RCC 7860 (cell line): ENCODE measurements at places on chromosomes 12 and 14.

DNA sequence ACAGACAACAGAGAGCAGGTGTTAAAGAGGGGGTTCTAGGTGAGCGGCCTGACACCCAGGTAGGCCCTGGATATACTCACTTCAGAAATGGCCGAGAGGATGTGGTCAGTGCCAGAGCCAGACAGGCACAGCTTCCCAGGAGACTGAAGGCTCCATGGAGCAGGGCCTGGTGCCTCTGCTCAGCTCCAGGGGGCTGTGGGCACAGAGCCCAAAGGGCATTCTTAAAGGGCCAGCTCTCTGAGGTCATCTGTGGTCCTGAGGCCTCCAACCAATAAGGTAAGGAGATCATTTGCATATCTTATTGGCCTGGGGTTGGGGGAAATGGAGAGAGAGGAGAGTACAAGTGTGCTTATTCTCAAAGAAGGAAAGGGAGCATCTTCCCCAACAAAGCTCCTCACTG lies 9.7 kb upstream of the PCK2 start:
- no peak for DNase-seq

DNA sequence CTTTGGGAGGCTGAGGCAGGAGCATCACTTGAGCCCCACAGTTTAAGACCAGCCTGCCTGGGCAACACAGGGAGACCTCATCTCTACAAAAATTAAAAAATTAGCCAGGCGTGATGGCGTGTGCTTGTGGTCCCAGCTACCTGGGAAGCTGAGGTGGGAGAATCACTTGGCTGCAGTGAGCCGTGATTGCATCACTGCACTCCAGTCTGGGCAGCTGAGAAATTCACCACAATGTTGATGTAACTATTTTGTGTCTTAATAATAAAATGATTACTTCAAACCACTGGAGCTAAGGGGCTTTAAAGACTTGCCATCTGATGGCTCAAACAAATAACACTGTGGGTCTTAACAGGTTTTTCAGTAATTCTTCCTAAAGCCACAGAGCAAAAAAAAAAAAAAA lies 10.8 kb downstream of the ERH start:
- DNase-seq, result no peak

DNA sequence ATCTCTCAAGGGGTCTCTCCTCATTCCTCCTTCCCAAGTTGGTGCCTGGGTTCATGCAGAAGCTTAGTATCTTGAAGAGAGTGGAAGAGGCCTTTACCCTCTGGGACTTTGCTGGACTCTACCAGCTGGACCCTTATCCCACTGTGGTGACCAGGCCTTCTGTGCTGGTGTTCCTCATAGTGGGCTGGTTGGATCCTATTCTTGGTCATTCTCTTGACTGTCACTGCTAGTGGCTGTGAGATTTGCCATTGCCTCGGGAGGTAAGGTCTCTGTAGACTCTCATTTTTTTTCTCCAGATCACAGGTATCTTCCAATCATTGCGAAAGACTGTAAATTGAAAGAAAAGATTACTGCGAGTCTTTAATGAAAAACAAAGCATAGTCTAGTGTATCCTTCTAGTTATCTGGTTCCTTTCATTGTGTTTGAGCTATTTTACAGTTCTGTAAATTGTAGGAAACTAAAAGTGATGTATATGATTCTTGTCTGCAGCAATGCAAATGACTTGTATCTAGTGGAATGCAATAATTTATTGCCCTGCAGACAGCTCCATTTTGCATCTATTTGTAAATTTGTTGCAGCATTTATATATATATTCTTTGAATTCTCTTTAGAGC lies 217.9 kb downstream of the AEBP2 start:
- no peak for DNase-seq

DNA sequence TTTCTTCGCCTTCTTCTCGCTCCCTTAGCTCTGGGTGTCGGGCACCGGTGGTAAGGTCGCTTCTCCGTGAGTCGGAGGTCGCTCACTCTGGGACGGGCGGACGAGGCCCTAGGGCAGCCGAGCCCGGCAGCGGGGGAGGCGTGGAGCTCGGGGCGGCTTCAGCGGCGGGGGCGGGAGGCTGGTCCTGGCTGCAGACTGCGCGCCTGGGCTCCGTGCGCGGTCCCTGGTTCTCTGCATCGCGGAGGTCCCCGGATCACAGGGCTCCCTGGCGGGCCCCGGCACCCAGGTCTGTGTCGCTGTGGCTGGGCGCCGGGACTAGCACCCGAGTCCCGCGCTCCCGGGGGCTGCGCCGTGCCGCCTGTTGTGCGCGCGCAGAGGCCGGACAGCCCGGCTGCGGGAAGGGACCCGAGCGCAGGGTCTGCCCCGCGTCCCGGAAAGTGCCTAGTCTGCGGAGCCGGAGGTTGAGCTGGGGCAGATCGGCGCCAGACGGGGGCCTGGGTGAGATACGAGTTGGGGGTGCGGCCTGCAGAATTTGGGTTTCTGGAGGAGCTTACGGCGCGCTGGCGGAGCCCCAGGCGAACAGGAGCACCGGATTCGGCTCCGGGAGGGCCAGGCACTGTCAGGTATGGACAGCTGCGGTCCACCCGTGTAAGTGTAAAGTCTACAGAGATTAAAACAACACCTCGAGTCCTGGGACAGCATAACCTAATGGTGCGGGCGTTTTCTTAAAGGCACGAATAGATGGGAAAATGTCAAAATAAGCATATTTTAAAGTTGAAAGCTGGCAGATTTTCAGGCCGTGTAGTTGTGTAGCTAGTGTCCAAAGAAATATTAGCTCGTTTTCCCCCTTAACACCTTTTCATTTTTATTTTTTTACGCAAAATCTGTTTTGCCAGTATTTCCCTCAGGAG lies 713 bp downstream of the FRMD6 start:
- DNase-seq, result no peak

- DNase-seq, result no peak
These were observed 24.9 kb downstream of the CCDC88C start for GRCh38 chr14:91392623-91393303.

DNA sequence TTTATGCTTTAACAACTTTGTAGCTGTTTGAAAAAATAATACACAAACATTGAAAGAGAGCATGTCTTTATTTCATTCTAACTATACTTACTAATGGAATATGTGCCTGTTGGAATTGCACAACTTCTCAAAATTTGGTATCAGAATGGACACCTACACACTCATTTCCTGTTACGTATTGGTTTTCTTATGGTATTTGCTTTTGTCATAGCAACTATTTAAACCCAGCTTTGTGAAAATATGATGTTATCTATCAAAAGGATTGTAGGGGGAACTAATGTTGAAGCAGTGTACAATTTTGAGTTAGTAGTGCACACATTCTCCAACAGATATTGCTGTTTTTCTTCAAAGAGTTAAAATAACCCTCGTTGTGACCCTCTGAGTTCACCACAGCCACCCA lies 52.6 kb downstream of the RBMS2 start:
- no peak for DNase-seq

DNA sequence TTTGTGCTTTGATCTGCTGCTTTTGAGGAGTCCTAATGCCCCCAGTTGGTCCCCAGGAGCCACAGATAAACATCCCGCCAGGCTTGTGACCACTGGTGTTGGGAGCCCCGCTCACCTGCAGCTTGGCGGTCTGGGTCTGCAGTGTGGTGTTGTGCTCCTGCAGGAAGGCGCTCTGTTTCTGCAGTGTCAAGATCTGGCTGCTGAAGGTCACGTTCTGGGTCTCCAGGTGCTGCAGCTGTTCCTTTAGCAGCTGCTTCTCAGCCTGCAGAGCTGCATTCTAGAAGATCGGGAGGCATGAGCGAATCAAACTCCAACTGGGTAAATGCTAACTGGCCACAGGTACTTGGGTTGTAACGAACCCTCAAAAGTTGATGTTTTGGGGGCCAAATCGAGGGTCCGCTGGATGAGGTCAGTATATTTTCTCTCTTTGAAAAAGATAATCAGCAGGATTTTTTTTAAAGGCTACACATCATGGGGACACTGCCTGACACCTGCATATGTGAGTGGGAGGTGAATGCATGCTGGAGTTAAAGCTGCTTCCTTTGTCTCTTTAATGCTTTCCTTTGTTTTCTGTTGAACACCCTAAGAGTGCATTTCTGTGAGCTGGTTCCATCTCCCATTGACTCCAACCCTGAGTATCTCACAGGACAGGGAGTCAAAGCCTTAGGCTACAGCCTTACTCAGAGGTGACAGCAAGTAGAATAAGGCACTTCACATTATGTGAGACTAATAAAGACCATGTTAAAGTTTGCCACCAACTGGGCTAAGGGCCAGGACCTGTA lies 61.3 kb upstream of the GPR68 start:
- no peak for DNase-seq

DNA sequence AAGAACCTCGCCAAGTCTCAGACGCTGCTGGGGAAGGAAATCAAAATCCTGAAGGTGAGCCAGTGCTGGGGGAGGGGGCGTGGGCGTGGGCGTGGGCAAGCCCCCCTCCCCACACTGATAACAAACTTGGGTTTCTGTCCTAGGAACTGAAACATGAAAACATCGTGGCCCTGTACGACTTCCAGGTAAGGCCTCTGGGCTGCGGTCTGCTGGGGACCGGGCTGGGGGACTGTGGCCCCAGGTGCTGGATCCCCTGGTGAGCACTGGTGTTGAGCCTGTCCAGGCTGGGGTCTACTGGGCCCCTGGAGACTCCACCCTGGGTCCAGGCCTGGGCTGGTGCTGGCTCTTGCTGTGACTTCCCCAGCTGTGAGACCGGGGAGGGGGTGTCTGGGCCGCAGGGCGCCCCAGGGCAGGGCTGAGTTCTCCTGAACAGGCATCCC lies 1.2 kb downstream of the ULK1 start:
- DNase-seq, result no peak

DNA sequence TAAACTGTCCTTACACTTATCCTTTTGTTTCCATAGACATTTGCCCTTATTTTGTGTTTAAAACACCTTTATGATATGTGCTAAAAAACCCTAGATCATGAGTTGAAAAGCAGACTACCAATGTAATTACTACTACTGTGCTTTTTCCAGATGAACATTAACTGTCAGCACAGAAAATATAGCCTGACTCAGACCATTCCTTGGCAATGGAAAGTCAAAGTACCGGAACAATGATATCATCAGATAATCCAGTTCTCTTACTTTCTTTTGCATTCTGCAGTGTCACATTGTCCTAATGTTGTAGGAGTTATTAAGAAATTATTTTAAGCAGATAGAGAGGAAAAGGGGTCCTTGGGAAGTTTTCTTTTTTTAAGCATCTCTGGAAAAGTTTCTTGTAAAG lies 1189.0 kb upstream of the FLRT2 start:
- DNase-seq, result no peak

DNA sequence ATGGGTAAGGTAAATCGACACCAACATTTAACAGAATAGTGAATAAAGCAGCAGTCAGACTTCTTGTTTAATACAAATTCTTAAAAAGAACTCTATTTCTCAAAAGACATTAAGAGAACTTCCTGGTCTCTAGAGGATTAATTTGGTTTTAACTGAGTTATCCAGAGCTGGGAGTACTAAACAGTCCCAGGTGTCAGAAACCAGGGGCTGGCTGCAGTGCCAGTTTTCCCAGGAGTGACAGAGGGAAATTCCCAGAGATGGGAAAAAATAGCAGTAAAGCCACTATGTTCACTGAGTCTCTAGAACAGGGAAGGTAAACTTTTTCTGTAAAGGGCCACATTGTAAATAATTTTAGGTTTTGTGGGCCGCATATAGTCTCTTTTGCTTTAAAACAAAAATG lies 8.8 kb downstream of the ATP5MC2 start:
- DNase-seq, result no peak

- DNase-seq, result no peak
These were observed 8.6 kb upstream of the KRT8 start for GRCh38 chr12:52913431-52913821.

DNA sequence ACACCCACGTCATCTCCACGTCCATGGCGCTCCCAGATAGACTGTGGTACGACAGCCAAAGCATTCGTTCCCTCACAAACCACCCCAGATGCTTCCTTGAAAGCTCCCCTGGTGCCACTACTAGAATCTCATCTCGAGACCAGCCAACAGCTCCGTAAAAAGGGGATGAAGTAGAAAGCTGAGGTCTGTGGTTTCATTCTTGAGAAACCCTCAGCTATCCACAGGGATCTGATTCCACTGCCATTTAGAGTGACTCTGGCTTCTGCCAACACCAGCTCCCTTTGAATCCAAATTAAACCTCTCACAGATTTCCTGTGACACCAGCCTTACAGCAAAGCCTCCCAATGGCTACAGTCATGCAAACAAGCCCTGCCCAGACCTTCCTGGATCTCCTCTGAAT lies 18.5 kb upstream of the FOXN3 start:
- no peak for DNase-seq

DNA sequence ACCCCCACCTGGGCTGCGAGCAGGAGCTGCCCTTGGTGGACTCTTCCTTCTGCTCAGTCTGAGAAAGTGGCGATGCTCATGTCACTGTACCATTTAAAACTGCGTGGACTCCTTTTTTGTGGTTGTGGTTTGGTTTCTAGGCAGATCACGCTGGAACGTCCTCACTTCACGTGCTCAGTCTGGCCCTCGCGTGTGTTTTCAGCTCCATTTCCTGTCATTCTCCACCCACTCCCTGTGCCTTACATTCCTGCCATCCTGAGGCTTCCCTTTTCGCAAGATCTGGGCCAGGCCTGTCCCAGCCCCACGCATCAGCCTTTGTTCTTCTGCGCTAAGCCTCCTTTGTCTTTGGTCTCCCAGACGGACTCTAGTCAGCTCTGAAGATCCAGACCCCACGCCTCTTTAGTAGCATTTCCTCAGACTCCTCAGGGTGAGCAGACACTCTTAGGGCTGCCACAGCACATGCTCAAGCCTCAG lies 105.4 kb downstream of the FBXL14 start:
- DNase-seq, result no peak

- DNase-seq, result no peak
These were observed 24.9 kb downstream of the CRACR2A start for GRCh38 chr12:3727877-3728632.

- no peak for DNase-seq
These were observed 114.0 kb downstream of the RPAP3 start for GRCh38 chr12:47591795-47592194.

GRCh38 chr12:49877066-49877465 lies 26.6 kb downstream of the FAIM2 start:
- DNase-seq, result no peak

DNA sequence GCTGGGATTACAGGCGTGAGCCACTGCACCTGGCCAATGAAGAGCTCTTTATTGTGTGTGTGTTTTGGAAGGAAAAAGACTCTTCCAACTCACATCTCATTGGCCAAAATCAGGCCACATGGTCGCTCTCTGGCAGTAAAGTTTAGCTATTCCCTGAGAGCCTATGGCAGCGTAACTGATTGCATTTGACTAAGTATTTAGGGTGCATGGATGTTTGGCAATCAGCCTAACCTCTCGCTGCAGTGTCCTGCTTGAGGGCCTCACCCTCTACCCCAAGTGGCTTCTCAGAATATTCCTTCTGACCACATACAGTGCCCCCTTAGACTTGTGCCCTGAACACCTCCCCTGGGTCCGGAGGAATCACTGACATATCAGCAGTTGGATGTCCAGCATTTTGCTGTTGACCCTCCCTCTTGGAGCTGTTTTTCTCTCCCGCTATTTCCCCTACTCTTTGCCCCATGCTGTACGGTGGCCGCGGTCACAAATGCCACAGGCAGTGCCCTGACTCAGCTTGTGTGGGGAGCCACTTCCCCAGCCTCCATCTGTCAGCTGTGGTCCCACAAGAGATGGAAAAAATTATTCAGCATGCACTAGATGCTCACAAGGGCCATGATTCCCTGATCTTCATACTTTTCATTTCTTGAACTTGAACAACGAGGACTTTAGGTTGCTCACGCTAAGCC lies 9.5 kb downstream of the PHETA1 start:
- no peak for DNase-seq
